ENCODE measurements at places on chromosomes 7 and 10.

DNA sequence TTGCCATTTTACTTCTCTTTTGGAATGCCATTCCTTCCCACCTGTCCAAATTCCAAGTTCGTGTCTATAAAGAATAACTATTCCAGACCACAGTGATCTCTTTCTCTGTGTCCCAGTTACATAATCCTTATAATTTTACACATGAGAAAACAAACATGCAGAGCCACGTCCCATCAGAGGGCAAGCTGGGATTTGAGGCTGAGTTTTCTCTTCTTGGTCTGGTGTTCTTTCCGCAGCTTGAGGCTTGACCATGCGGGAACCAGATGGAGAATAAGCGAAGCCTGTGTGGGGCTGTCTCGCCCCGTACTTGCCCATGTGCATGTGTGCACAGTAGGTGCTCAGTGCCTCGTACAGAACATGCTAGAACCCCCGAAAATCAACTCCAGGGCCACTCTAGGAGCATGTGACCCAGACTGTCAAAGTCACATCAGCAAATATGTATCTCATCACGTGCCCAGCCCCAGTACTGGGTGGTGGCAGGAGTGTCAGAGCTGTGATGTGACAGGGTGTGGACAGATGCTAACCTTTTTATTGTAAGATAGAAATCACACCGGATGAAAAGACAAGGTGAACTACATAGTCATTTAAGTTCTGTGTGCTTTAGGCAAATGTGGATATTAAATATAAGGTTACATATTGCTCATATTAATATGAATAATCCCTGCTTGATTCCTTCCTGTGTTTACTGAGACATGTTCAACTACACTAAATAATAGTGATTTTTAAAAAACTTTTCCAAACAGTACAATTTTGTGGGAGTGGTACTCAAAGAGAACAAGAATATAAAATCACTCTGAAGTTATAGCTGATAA, 3.2 kb downstream of the INSIG1 start:
- peak; percentile 44 for DNase-seq

GRCh38 chr7:74362266-74362665, 73.1 kb downstream of the CLIP2 start:
- DNase-seq, result no peak

- no peak for DNase-seq
These were observed 238.4 kb downstream of the KCNMA1 start for GRCh38 chr10:77398986-77399755.

DNA sequence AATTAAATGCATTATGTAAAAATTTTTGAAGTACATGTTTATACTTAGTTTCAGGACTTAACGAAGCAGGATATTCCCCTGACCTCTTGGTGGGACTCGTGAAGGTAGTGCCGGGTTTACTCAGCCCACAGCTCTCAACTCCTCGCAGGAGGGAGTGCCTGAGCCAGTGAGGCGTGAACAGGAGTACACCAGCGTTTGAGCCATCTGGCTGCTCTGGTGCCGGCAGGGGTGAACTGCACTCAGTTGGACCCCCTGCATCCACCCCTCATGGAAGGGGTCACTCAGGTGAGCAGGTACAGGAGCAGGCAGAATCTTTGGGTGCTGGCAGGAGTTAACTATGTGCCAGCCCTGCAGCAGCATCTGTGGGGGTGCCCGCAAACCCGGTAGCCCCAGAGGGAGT, 625.1 kb upstream of the PCDH15 start:
- no peak for DNase-seq

GRCh38 chr7:21041252-21041651, 254.6 kb upstream of the SP8 start:
- no peak for DNase-seq

DNA sequence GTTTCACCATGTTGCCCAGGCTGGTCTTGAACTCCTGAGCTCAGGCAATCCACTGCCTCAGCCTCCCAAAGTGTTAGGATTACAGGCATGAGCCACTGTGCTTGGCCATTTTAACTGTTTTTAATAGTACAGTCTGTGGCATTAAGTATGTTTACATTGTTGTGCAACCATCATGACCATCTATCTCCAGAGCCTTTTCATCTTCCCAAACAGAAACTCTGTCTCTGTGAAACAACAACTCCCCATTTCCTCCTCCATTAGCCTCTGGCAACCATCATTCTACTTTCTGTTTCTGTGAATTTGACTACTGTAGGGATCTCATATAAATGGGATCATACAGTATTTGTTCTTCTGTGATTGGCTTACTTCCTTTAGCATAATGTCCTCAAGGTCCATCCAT, 48.3 kb upstream of the SEPHS1 start:
- no peak for DNase-seq

- DNase-seq, result no peak
These were observed 164.6 kb downstream of the PTEN start for GRCh38 chr10:88028072-88028471.

DNA sequence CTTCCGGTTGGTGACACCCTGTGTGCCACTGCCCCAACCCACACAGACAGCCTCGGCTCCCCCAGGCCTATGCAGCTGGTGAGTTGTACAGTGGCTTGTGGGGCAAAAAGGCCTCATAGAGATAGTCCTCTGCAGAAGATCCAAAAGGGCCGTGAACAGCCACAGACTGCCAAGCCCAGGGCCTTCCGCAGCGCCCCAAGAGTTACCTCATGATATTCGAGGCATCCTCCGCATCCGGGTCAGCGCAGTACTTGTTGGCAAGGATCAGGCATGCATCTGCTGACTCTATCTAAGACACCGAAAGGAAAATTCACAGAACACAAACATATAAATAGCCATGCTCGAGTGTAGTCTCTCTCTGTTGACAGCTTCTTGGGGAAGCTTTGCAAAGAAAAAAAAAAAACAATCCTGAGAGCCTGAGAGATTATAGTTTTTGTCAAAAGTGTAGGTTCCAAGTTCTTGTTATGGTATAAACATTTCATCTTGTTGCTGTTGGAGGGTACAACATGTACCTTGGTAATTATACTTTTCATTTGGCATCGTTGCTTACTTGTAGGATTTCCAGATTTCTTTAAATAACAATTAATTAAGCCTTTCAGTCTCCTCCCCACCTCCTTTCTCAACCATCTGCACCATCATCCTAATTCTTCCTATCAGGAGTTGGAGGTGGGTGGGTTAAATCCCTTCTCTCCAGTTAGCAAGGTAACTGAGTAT, 553.0 kb downstream of the KCNMA1 start:
- no peak for DNase-seq

DNA sequence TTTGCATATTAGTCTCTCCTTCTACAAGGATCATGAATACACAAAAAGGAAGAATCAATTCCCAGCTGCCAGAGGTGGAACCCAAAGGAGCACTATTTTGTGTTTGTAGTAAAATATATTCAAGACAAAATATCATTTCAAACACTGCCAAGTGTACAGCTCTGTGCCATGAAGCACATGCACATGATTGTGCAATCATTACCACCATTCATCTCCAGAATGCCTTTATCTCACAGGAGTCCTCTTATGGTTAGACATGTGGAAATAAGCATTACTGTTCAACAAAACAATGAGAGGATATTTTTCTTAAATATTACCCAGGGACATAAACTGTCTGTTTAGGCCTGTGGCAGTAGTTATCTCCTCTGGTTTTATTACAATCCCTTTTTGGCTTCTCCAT, 151.4 kb upstream of the PPP1R3A start:
- no peak for DNase-seq

DNA sequence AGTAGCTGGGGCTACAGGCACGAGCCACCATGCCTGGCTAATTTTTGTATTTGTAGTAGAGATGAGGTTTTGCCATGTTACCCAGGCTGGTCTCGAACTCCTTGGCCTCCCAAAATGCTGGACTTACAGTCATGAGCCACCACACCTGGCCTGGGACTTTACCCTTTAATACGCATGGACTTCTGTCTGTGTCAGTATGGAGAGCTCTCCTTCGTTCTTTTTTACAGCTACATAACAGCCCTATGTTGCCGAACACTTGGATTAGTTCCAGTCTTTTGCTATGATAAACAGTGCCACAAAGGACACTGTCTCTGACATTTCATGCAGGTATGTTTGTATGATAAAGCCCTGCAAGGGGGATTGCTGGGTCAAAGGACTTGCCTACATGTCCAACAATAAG, 10.9 kb upstream of the OAT start:
- DNase-seq, result no peak

- DNase-seq, result no peak
These were observed 609.6 kb downstream of the KCNMA1 start for GRCh38 chr10:77028042-77028441.

DNA sequence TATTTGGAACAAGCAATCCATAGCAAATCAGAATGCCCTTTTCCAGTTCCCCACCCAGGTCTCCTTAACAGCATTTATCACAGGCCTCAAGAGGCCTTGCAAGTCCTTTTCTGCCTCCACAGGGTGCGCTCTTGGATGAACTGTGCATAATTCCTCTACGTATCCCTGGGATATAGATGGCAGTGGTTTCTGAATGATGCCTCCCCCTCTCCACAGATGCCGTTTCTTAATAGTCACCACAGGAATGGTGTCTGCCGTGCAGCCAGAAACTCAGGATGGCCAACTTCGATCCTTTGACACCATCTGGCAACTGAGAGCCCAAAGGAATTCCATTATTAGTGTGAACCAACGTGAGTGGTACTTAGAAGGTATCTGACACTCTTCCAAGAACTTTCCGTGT, 43.1 kb downstream of the JAZF1 start:
- no peak for DNase-seq

- no peak for DNase-seq
These were observed 356.3 kb downstream of the CXCL12 start for GRCh38 chr10:44028384-44029137.

DNA sequence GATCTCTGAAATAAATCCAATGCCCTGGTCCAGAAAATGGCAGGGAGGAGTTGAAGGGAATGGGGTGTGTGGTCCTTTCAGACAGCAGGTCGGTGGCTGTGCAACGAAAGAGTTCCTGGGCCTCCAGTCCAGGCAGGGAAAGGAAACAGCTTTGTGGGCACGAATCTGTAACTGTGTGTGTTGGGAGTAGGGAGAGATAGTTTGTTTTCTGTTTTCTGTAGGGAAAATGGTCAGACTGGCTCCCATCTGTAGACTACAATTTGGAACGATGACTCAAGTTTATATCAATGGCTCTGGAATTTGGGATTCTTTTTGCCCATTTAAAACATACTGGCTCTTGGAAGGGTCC, 2.6 kb upstream of the HOXA9 start:
- DNase-seq, result no peak

DNA sequence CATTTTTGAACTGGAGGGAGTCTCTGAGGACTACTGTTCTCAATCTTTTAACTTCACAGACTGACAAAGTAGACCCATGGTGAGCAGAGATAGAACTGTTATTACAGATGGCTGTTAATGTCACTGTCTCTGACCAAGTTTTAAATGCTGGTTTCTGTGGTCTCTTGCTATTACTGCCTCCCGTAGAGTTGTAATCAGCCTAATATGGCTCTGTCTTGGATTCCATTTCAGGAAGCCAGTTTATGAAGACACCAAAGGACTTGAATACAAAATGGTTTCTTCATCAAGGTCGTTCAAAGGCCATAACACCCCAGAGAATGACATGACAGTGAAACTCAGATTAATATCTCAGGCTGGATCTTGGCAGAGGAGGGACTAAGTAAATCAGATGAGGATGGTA, 3.9 kb downstream of the SFRP4 start:
- DNase-seq, result no peak

GRCh38 chr7:104538152-104538551, 209.7 kb downstream of the LHFPL3 start:
- no peak for DNase-seq

GRCh38 chr10:3876350-3876962, 91.4 kb upstream of the KLF6 start:
- no peak for DNase-seq

- no peak for DNase-seq
These were observed 48.7 kb downstream of the NAMPT start for GRCh38 chr7:106236065-106236464.

DNA sequence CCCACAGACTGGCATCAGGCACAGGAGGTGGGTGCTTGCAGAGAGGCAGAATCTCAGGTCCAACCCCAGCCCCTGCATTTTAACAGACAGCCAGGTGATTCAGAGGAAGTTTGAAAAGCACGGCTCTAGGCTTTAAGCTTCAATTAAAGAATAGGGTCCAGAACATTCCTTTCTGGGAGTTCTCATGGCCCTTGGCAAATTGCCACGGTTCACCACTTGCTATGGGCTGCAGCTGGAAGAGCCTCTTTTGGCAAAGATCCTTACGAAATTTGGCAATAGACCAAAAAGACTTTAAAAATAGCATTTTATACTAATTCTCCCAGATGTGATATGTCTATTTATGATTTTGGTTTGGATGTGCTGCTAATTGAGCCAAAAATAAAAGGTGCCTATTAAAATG, 148.1 kb downstream of the ITGA8 start:
- no peak for DNase-seq

- DNase-seq, result no peak
These were observed 156.4 kb upstream of the MDFIC start for GRCh38 chr7:114765331-114766040.

DNA sequence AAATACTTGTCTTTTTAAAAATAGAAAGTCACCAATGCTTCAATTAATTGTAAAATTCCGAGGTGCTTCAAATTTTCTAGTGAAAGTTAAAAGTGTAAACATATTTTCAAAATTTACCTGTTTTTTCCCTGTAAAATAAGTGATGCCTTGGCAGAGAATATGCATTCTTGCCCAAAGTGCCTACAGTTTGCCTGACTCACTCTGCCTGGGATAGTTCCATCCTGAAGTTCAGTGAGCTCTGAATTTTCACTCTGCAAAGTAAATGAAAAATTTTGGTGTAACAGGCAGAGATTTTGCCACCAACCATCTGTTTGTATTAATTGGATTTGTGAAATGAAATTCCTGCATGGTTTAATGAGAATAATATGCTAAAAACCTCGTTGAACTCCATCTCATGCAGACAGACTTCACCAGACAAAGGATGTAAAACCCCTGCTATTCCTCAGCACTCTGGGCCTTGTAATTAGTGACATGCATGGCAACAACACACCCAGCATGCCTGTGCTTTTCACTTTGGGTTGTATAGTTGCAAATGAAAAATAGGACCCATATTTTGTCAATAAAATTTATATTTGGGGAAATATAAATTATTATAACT, 117.4 kb upstream of the GNAI1 start:
- no peak for DNase-seq

- DNase-seq, result no peak
These were observed 47.3 kb downstream of the C10orf105 start for GRCh38 chr10:71671994-71672946.
